ENCODE measurements at places on chromosomes 7 and 10. TPM values are rescaled to one million over a fixed set of nuclear protein-coding genes. Genes with fewer than 3 reads are reported as not detected.

The BMI1 gene
- polyA plus RNA-seq: 54.5 TPM

The IFIT1B gene
- polyA plus RNA-seq: not detected

The SLC12A9 gene
- 9.1 TPM for polyA plus RNA-seq

The GPC2 gene
- 0.73 TPM for polyA plus RNA-seq

The CDK1 gene
- 0.80 TPM for polyA plus RNA-seq

The AP1S1 gene
- 4.2 TPM for polyA plus RNA-seq

The IGF2BP3 gene
- polyA plus RNA-seq: not detected

The TUBGCP2 gene
- polyA plus RNA-seq: 14.1 TPM

The CDHR3 gene
- 1.3 TPM for polyA plus RNA-seq

The ANKRD1 gene
- not detected for polyA plus RNA-seq

The SYNPO2L gene
- polyA plus RNA-seq: not detected

GRCh38 chr10:89086801-89087521, 96.4 kb downstream of the FAS start:
- no peak overlapping the region for H3K27ac ChIP-seq
- DNase-seq: no peak
- H3K4me3 ChIP-seq: no peak overlapping the region
- no peaks in the 10 kb centered on the region for H3K27me3 ChIP-seq
- H3K36me3 ChIP-seq: no peaks in the 10 kb centered on the region

DNA sequence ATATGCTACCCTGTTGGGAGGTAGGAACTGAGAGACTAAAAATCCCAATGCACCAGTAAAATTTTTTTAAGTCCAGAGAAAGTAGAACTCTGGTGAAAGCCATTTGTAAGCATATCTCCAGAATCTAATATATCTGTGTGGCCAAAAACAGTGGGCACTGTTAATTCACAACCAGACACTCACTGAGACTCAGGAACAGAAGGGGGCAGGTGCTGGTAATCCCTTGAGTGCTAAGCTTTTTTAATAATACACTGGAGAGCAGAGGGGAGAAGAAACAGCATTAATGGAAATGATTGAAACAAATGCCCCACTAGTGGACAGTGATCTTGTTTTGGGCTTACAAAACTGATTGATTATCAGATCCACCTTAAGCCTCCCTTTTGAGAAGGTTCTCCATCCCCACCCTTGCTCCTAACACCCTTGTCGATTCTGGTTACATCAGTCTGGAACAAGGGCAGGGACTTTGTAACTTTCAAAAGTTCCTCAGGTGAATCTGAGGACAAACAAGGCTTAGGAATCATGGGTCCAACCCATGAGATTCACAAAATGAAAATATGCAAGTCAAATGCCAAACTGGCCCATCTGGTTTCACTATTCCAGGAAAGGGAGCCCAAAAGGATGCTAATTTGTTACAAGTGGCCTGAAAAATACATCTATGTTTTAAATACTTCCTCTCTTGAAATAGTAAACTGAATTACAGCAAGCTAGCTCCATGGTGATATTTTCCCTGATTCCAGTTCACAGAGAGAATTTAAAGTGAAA, 29.7 kb downstream of the PLXNA4 start:
- no peak for DNase-seq
- H3K4me3 ChIP-seq: no peak overlapping the region
- no peaks in the 10 kb centered on the region for H3K36me3 ChIP-seq
- no peaks in the 10 kb centered on the region for H3K4me1 ChIP-seq
- H3K27ac ChIP-seq: no peak overlapping the region
- no peaks in the 10 kb centered on the region for H3K27me3 ChIP-seq

DNA sequence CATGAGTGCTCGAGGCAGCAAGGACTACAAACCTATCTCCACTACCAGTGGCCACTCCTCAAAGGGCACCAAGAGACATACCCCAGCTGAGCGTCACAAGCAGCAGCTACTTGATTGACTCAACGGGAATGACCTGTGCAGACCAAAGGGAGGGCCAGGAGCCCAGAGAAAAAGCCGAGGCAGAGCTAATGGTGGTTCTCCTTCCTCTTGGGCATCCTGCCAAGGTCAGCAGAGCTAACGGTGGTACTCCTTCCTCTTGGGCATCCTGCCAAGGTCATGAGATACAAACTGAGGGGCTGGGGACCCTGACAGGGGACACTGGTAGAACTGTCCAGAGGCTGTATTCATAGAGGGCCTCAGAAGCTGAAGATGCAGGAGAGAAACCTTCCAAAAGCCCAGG, 60.4 kb downstream of the FAM53B start:
- H3K4me1 ChIP-seq: peaks cover 96% of the 10 kb centered on the region
- peaks cover 23% of the 10 kb centered on the region for H3K36me3 ChIP-seq
- DNase-seq: peak; percentile 31
- peak overlapping the region; percentile 25 for H3K27ac ChIP-seq
- no peak overlapping the region for H3K4me3 ChIP-seq

GRCh38 chr7:116585967-116586366, 61.1 kb downstream of the CAV1 start:
- no peaks in the 10 kb centered on the region for H3K36me3 ChIP-seq
- DNase-seq: no peak
- H3K27me3 ChIP-seq: no peaks in the 10 kb centered on the region
- H3K4me3 ChIP-seq: no peak overlapping the region
- no peaks in the 10 kb centered on the region for H3K4me1 ChIP-seq

- no peaks in the 10 kb centered on the region for H3K36me3 ChIP-seq
- H3K27ac ChIP-seq: no peak overlapping the region
- no peak overlapping the region for H3K4me3 ChIP-seq
Measured at GRCh38 chr10:4262870-4263600, 478.0 kb upstream of the KLF6 start.

DNA sequence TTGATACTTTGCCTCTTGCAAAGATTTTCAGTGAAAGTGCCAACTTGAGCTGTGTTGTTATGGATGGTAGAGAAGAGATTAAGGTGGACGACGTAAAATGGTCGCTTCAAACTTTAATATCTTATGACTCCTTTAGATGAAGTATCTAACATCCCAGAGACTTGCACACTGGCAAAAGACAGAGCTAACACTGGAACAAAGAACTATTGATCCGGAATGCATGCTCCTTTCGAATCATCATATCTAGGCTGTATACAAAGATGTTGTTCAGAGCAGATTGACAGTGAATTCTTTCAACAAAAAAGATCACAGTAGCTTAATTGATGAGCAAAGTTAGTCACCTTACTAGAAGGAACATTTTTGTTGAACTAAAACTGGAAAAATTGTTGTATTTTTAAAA, 592.7 kb downstream of the NXPH1 start:
- H3K4me1 ChIP-seq: no peaks in the 10 kb centered on the region
- no peaks in the 10 kb centered on the region for H3K36me3 ChIP-seq
- no peak overlapping the region for H3K27ac ChIP-seq
- no peaks in the 10 kb centered on the region for H3K27me3 ChIP-seq
- H3K4me3 ChIP-seq: no peak overlapping the region

- H3K27me3 ChIP-seq: no peaks in the 10 kb centered on the region
- DNase-seq: peak; percentile 54
- no peak overlapping the region for H3K27ac ChIP-seq
Measured at GRCh38 chr7:129607471-129608120, 3.9 kb upstream of the NRF1 start.

- H3K4me1 ChIP-seq: no peaks in the 10 kb centered on the region
- no peaks in the 10 kb centered on the region for H3K36me3 ChIP-seq
- no peak overlapping the region for H3K4me3 ChIP-seq
- DNase-seq: no peak
Measured at GRCh38 chr7:21326921-21327320, 101.0 kb upstream of the SP4 start.

DNA sequence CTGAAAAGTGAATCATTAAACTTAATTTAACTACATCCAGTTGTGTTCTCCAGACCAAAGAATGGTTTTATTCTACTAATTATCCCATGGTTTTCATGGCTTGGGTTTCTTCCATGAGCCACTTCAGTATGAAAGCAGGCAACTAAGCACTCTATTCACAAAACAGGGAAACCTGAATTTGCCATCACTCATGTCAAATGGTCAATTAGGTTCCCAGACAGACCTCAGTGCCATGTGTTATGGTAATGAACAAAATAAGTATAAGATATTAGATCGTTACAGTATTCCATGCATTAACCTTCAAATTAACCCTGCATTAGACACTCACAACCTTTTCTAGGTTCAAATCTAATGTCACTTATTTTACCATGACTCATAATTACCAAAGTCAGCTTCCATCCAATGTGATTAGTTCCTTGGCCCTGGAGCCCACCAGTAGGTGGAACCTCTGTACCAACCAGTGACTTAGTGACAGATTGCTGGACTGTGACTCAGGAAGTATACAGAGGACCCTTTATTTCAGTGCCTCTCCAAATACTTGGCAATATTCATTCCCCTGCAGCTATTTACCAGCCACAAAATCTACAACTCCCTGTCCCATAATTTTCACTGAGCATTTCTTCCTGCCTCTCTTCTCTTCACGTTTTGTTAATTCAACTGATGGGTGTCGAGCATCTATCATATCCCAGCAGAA, 1270.2 kb upstream of the SORCS1 start:
- no peaks in the 10 kb centered on the region for H3K27me3 ChIP-seq
- no peaks in the 10 kb centered on the region for H3K36me3 ChIP-seq
- DNase-seq: no peak
- H3K4me3 ChIP-seq: no peak overlapping the region
- no peaks in the 10 kb centered on the region for H3K4me1 ChIP-seq

DNA sequence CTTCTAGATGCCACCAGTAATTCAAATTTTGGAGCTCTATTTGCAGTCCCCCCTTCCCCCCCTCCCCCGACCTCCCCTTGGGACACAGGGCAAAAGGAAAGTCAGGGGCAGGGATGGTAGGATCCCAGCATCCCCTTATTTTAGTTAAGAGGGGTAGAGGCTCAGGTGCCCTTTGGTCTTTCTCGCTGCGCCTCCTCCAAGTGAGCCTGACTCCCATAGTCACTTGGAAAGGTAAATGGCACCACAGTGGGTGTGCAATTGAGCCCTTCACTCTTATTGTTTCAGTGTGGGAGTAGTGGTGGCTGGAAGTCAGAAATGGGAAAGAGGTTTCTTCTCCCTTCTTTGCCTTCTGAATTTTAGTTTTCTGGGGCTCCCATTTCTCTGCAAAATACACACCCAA, 8.2 kb upstream of the FEZF1 start:
- DNase-seq: no peak
- no peak overlapping the region for H3K4me3 ChIP-seq
- no peaks in the 10 kb centered on the region for H3K4me1 ChIP-seq
- H3K36me3 ChIP-seq: no peaks in the 10 kb centered on the region
- no peak overlapping the region for H3K27ac ChIP-seq

DNA sequence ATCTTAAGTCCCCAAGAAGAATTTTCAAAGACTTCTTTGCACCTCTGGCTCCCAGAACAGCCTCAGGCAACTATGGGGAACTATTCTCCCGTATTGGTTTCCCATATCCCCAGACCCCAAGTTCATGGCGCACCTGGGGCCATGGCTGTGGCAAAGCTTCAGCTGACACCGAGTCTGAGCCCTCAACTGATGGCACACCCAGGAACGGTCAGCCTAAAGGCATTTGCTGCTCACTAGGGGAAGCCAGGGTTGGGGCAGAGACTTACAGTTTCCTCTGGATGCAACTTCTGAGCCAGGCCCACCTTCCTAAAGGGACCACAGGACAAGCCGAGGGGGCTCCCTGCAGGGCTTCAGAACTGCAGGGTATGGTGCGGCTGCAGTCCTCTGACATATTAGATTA, 13.7 kb upstream of the CPA1 start:
- no peak overlapping the region for H3K4me3 ChIP-seq
- H3K27me3 ChIP-seq: no peaks in the 10 kb centered on the region
- DNase-seq: no peak

DNA sequence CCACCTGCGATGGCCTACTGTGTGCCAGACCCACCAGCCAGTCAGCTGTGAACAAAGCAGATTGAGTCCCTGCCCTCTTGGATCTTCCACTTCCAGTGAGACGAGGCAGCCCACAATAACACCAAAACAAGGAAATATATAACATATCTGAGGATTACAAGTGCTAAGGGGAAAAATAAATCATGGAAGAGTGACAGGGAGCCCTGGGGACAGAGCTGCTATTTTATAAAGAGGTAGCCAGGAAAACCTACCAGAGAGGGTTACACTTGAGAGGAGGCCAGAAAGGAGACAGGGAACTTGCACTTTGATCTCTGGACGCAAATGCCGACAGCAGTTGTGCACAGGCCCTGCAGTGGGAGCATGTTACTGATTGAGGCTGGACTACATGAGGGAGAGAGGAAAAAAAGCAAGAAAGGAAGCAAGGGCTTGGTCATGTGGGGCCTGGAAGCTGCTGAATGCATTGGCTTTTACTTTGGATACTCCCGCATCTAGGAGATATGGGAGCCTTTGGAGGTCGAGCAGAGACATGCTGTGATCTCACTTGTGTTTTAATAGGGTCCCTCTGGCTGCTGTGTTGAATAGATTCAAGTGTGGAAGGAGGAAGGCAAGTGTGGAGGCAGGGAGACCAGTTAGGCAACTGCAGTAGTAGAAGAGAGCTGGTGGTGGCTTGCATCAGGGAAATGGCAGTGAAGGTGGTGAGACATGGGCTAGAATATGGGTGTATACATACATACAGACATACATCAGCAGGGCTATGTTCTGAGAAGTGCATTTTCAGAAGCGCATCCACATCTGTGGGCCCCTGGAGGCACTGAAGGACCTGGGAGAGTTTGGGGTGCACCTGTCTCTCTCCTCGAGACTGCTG, 26.2 kb downstream of the MINDY4 start:
- DNase-seq: no peak
- H3K27me3 ChIP-seq: no peaks in the 10 kb centered on the region
- H3K27ac ChIP-seq: no peak overlapping the region
- no peaks in the 10 kb centered on the region for H3K36me3 ChIP-seq
- H3K4me3 ChIP-seq: no peak overlapping the region

DNA sequence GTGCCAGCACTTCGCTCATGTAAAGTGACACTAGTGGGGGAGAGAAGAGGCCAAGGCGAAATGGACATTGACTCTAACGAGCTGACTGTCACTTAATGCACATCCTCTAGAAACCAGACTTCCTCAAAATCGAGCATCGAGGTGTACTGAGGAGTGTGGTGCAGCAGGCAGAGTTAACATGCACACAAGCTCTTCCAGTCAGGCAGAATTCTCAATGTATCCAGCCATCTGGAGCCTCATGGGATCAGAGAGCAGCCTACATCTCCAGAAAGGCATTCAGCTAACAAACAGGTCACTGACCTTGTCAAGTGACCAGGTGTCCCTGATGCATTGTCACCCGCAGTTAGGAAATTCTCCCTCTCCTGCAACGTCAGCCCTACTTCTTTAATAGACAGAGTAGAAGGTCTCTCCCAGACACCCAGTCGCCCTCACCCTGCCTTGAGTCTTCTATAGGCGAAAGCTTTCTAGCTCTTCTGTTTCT, 259.8 kb upstream of the AOAH start:
- no peaks in the 10 kb centered on the region for H3K4me1 ChIP-seq
- no peaks in the 10 kb centered on the region for H3K36me3 ChIP-seq
- no peak overlapping the region for H3K4me3 ChIP-seq

- no peaks in the 10 kb centered on the region for H3K36me3 ChIP-seq
- DNase-seq: no peak
- H3K4me1 ChIP-seq: peaks cover 4% of the 10 kb centered on the region
- no peaks in the 10 kb centered on the region for H3K27me3 ChIP-seq
- H3K4me3 ChIP-seq: no peak overlapping the region
Measured at GRCh38 chr10:132297526-132297925, 10.2 kb downstream of the STK32C start.
